ENCODE measurements at places on chromosomes 6 and 20.

- DNase-seq = no peak
Measured at GRCh38 chr20:57389695-57390603, 1.2 kb upstream of the RBM38 start.

DNA sequence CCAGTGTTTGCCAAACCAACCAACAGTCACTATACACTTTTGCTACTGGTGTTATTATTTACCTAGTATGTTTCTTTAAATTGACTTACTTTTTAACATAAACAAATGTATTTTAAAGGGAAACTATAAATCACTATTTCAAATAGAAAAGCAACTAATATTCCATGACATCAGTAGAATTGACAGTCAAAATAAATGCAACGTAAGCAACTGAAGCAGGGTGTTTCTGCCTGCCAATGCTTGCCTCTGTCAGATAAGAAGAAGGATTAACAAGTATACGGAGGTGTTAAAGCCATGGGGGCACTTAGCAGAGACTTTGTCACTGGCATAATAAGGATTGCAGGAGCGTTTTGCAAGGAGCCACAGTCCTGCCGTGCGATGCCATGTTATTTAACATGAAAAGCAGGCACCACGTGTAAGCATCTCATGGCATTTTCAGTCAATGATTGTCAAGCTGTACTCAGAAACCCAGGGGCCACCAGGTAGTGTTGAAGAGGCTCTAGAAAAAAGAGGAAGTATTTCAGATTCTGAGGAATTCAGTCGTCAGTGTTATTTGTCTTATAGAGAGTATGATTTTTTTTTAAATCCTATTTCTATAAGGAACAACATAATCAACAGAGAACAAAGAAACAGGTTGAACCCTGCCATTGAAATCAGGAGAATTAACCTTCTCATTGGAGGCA lies 131.7 kb downstream of the BFSP1 start:
- DNase-seq = no peak

DNA sequence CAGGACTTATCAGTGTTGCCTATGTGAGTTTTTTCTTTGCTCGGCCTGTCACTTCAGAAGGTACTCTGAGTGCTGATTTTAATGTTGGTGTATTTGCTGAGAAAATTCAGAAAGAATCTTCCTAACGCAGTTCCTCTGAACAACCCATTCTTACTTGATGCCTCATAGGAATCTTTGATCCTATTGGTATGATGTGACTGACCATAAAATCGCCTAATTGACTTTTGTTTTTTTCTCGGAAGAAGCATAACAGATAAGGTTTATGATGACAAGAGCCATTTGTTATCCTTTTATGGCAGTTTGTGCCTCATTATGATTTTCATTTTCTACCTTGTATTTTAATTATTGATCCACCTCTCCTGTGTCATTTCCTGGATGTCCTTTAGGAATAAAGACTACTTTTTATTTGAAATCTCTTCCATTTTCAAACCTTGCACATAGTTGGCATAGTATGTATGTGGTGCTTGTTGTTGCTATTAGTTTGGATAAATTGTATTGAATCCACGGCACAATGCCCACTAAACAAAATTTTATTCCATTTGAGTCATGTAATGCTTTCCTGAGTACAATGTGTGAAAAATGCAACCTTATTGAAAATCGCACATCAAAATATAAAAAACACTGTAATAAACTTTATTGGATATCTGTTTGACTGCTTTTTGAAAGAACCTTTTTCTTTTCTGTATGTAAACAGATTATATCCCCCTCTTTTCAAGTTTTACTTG lies 37.3 kb downstream of the LRRC1 start:
- no peak for DNase-seq

- DNase-seq = no peak
Measured at GRCh38 chr6:54074578-54075195, 36.6 kb upstream of the MLIP start.

DNA sequence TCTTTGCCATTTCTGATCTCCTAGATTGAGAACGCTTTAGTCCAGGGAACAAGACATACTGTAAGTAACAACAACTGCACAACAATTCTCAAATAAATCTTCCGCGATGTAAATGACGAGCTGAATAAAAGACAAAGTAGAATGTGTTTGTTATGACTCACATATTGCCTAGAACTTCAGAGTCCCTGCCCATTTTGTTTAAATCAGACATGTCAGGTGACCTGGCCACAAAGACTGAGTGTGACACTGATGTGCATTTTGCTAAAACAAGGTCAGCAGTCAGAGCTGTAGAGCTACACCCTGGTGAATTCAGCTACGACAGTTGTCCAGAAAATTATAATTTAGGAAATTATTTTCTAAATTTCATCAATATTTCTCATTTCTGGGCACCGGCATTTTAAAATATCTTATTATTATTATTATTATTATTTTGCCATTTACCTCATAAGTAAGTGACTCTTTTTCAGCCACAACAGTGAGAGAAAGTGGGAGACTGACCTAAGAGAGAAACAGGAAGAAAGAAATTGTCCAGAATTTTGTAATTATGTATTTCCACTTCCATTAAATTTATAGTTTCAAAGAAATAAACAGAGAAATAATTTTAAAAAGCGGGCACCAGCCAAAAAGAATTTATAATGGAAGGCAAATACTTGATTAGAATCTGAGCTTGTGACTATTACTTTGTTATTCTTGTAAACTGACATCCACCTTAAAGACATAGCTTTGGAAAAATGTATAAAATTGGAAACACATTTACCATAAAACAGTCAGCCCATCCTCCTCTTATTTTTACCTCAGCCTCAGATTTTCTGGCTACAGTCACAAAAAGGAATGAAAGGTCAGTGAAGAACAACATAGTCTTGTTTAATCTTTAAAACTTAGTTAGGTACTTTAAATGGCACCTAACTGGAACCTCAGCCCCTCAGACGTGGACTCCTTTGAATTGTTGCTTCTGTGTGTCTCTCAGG lies 157.0 kb upstream of the CITED2 start:
- DNase-seq = no peak

- DNase-seq = no peak
Measured at GRCh38 chr6:85278466-85279035, 171.3 kb upstream of the NT5E start.

DNA sequence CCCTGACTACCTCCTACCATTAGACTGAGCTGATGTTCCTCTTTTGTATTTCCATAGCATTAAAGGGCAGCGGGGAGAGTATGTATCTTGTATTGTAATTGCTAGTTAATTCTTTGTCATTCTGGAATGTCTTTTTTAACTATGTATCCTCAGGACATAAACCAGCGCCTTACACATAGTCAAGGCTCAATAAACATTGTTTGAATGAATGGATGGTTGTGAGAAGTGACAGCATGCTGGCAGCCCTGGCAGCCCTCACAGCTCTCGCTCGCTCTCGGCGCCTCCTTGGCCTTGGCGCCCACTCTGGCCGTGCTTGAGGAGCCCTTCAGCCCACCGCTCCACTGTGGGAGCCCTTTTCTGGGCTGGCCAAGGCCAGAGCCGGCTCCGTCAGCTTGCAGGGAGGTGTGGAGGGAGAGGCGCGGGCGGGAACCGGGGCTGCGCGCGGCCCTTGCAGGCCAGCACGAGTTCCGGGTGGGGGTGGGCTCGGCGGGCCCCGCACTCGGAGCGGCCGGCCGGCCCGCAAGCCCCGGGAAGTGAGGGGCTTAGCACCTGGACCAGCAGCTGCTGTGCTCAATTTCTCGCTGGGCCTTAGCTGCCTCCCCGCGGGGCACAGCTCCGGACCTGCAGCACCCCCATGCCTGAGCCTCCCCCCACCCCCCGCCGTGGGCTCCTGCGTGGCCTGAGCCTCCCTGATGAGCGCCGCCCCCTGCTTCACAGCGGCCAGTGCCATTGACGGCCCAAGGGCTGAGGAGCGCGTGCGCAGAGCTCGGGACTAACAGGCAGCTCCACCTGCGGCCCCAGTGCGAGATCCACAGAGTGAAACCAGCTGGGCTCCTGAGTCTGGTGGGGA lies 93.1 kb downstream of the RNF182 start:
- DNase-seq = no peak

DNA sequence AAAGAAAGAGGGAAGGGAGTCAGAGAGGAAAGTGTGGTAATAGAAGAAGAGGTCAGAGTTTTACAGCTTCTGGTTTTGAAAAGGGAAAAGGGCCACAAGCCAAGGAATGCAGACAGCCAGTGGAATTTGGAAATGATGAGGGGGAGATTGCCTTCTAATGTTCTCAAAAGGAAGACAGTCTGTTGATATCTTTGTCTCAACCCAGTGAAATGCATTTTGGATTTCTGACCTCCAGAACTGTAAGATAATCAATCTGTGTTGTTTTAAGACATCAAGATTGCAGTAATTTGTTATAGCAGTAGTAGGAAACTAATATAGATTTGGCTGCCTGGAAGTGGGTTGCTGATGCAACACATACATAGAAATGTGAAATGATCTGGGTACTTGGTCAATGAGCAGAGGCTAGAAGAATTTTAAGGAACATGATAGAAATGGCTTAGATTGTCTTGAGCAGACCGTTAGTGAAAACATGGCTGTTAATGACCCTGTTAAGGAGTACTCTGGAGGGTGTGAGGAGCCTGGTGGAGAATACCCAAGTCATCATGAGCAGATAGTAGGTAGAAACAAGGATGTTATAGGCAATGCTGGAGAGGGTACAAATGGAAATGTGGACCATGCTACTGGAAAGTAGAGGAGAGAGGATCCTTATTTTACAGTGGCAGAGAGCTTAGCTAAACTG lies 255.8 kb upstream of the RAB32 start:
- no peak for DNase-seq

DNA sequence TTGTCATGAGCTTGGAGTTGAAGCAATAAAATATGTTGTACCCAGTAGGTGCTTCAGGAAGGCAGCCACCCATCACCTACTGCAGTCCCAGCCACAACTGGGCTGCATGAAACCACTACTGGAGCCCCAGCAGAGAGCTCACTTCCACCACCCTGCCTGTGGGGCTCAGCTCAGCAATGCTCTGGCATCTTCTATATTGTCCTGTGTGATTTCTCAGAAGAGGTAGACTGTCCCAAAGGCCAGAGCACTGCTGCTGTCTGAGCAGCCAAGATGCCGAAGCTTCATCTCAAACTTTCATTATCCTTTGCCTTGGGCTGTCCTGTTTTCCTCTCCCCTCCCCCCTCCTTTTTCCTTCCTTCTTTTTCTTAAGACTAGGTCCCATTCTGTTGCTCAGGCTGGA lies 126.9 kb downstream of the DHX35 start:
- no peak for DNase-seq

DNA sequence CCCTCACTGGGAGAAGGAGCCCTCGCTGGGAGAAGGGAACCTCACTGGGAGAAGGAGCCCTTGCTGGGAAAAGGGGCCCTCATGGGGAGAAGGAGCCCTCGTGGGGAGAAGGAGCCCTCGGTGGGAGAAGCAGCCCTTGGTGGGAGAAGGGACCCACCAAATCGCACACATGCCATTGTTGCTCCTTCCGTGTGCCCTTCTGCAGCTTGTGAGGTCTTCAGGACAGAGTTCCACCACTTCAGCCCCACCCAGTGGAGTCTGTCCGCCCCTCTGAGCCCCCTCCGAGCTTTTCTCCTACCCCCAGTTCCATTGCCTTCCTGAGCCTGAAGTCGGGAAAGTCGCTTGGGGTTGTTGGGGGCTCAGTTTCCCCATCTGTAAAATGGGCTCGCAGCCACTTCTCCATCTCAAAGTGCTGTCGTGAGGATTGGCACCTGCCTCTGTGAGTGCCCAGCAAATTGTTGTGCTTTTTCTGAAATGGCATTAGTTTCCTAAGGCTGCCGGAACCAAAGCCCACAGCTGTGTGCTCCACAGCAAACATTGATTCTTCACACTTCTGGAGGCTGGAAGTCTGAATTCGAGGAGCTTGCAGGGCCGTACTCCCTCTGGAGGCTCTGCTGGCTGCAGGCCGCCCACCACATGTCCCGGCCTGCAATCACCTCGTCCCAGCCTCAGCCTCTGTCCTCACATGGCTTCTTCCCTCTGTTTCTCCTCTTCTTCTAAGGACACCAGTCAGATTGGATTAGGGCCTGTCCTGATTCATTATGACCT lies 124.7 kb upstream of the PMEPA1 start:
- no peak for DNase-seq

DNA sequence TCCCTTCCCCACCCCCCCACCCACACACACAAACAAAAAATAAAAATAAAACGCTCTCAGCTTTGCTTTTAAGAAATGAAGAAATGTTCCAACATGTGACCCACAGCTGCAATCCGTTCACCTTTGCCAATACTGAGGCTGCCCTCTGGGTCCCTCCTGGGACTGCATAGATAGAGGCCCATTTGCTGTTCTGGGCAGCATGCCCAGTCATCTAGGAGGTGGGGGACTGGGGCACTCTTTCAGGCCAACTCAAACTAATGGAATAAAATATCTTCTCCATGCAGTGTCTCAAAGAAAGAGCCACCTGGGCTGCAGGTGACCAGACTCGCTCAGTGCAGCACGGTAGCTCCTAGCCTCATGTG lies 79.9 kb downstream of the SLC22A3 start:
- DNase-seq = no peak

DNA sequence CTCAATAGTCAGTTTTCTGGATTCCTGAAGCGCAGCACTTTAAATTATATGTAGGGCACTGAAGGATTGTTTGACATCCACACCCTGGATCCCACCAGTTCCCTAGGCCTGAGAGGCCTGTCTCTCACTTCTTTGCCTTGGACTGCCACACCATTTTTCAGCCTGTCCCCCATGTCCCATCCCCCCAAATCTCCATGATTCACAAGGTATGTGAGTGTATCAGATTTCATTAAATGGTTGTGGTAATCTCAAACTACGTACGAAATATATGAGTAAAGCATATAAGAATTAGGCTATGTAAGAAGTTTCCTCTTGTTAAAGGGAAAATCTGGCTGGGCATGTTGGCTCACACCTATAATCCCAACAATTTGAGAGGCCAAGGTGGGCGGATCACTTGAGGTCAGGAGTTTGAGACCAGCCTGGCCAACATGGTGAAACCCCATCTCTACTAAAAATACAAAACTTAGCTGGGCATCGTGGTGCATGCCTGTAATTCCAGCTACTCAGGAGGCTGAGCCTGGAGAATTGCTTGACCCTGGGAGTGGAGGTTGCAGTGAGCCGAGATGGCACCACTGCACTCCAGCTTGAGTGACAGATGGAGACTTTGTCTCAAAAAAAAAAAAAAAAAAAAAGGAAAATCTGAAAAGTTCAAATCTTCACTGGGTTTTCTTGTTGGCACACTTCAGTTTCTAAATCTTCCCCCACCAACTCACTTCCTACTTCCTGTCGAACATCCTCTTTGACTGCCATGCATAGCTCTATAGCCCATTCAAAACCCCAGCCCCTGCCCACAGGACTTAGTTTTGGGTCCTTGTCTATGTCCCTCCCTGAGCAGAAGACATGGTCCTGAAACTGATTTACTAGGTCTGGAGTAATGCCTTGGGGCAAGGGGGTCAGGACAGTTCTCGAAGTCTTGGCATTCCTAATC lies 97.3 kb upstream of the SHLD1 start:
- no peak for DNase-seq

GRCh38 chr6:121770943-121771342 lies 335.5 kb downstream of the GJA1 start:
- no peak for DNase-seq

GRCh38 chr6:45535933-45536332 lies 158.2 kb upstream of the SUPT3H start:
- no peak for DNase-seq

DNA sequence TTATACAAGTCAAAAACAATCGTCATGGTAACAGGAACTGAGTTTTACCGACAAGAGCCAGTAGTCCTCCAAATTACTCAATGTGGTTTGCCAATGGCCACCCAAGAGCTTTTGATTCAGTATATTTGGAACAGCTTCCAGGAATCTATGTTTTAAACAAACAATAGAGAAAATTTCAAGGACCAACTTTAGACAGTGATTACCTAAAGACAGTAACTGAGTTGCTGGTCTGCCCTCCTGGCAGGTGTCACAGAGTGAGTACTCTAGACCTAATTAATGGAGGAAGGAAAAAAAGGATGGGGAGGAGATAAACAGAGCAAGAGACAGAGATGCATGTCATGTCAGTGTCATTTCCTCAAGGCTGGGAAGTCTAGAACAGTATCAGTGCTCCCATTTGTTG lies 361.3 kb upstream of the BTBD3 start:
- no peak for DNase-seq
